Smooth muscle cell of bladder (primary cell): ENCODE measurements at places on chromosomes 7 and 10. TPM values are rescaled to one million over a fixed set of nuclear protein-coding genes. Genes with fewer than 3 reads are reported as not detected.

Gene OR6V1
- not detected in 2 replicates for total RNA-seq

Gene FAM131B
- 1.00 and 1.9 TPM in 2 replicates for total RNA-seq

Gene ZNF485
- total RNA-seq = 1.7 and 1.9 TPM in 2 replicates

Gene PRKAR1B
- 11.7 and 13.7 TPM in 2 replicates for total RNA-seq

Gene TMEM229A
- not detected in 2 replicates for total RNA-seq

Gene HOXA10
- 6.5 and 11.8 TPM in 2 replicates for total RNA-seq

Gene ANKRD7
- total RNA-seq = 0.85 and 0.92 TPM in 2 replicates
